ENCODE measurements at places on chromosomes 12 and 14. TPM values are rescaled to one million over a fixed set of nuclear protein-coding genes. Genes with fewer than 3 reads are reported as not detected.

- DNase-seq: no peak
These were observed 40.6 kb downstream of the ATF7 start for GRCh38 chr12:53585448-53586125.

- no peak for DNase-seq
These were observed 27.7 kb downstream of the MAX start for GRCh38 chr14:65074449-65075150.

GRCh38 chr14:105047283-105048016 is 17.8 kb downstream of the GPR132 start:
- no peak for DNase-seq

DNA sequence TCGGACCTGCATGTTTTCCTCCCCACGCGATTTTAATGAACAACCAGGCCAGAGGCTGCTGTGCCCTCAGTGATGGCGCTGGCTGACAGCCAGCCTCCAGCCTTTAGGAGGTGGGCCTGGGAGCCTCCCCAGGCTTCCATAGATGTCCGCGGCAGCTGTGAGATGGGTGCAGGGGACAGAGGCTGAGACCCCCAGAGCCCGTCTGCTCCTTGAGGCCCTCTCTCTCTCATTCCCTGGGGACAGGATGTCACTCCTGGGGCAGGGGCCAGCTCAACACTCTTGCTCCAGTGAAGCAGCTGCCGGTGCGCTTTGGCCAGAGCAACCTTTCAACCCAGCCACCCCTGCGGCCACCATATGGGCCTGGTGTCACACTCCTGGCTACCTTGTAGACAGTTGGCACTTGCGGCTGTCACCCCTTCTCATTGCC is 24.8 kb downstream of the MVK start:
- DNase-seq: no peak

PAN2 gene
- total RNA-seq: 27.1 TPM

TPH2 gene
- not detected for total RNA-seq

GTF2H3 gene
- total RNA-seq: 37.6 TPM

Data from PC-3 (cell line).